ENCODE measurements at places on chromosomes 1 and 21.

DNA sequence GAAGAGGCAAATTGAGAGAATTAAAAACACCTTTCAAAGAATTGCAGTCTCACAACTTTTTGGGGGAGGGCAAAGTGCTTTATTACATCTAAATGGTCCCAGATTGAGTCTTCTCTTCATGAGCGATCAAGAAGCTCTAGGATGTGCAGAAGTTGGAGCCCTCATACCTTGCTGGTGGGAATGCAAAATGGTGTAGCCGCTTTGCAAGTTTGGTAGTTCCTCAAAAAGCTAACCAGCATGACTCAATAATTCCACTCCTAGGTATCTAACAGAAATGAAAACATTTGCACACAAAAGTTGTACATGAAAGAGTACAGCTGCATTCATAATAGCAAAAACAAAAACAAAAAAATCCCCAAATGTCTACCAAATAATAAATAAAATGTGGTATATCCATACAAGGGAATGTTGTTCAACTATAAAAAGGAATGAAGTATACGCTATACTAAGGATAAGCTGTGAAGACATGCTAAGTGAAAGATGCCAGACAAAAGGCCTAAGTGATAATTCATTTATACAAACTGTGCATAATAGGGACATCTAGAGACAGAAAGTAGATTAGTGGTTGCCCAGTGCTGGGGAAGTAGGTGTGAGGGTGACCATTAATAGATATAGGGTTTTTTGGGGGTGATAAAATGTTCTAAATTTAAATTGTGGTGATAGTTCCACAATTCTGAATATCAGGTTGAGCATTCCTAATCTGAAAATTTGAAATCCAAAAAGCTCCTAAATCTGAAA lies 55.2 kb downstream of the SELENOF start:
- no peak for DNase-seq

DNA sequence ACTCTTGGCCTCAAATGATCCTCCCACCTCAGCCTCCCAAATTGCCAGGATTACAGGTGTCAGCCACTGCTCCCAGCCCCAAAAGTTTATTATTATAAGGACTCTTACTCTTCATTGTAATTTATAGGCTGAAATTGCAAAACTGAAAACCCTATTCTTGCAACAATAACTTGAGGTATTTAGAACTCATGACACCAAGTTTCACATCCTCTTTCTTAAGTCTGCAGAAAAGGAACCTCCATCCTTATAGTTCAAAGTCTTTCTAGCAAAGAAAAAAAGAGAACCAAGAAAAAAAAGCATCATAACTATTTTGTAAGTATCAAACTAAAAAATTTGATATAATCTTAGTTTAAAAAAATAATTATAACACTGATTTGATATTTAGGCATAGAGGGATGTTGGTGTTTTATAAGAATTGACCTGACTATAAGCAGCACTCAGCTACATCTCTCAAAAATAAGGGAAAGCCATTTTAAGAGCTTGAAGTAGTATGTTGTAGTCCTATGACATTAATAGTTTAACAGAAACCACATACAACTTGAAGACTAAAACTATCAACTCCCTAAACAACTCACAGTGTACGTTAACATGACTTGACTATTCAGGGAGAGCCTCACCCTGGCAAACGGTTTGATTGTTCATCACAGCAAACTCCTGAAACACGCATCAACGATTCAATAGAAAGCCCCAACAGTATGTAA lies 122.4 kb downstream of the AKT3 start:
- no peak for DNase-seq

GRCh38 chr1:42006836-42007235 lies 88.1 kb upstream of the HIVEP3 start:
- no peak for DNase-seq

- DNase-seq: no peak
These were observed 127.0 kb downstream of the NME7 start for GRCh38 chr1:169240449-169241232.

- DNase-seq: no peak
These were observed 117.1 kb upstream of the IFFO2 start for GRCh38 chr1:19073311-19074186.

GRCh38 chr1:31239653-31240241 lies at the start of gene NKAIN1:
TSS of gene NKAIN1 (minus strand) at chr1:31239887. CDS start at chr1:31239547, 340 bp downstream.
- DNase-seq: no peak

DNA sequence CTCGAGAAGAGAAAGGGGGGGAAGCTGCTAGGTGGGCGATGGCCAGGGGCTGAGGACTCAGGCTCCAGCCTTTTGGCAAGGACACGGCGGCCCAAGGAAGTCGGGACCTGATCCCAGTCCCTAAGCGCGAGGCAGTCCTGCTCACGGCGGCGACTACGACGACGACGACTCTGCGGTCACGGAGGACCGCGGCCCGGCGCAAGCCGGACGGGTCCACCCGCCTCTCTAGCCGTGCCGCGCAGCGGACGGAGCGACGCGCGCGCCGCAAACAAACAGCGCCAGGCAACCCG lies 401 bp downstream of the WNT9A start:
- no peak for DNase-seq

- no peak for DNase-seq
These were observed 7.0 kb downstream of the EFNA3 start for GRCh38 chr1:155085504-155086127.

All from cortex of kidney (tissue), 1 donor.